Liver (tissue), 10 donors: ENCODE measurements at places on chromosomes 6 and 20.

- DNase-seq: no peak
Measured at GRCh38 chr6:6057442-6058053, 50.8 kb upstream of the NRN1 start.

GRCh38 chr6:37980222-37980595, 160.7 kb downstream of the ZFAND3 start:
- DNase-seq: no peak

GRCh38 chr6:157978021-157978783, 3.5 kb upstream of the SYNJ2 start:
- no peak for DNase-seq

DNA sequence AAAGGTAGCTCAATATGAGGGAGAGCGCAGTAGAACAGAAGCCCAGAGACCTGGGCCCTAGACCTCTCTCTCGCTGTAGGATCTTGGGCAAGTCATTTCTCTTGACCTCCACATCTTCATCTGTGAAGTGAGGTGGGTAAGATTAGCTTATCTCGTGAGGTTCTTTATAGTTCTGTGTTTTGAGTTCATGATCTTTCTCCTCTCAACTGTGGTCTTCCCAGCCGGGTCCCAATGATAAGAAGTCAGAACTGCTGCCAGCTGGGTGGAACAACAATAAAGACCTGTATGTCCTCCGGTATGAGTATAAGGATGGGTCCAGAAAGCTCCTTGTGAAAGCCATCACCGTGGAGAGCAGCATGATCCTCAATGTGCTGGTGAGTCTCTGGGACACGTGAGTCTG, 6.9 kb downstream of the PSMF1 start:
- DNase-seq: no peak

GRCh38 chr20:50450493-50450826, 59.7 kb upstream of the PTPN1 start:
- DNase-seq: no peak

GRCh38 chr6:158743033-158743651, 76.0 kb downstream of the EZR start:
- no peak for DNase-seq

- no peak for DNase-seq
Measured at GRCh38 chr6:167937948-167938911, 59.2 kb upstream of the KIF25 start.

- no peak for DNase-seq
Measured at GRCh38 chr6:105492706-105493673, 90.1 kb upstream of the PREP start.

GRCh38 chr6:12602951-12603672, 113.5 kb upstream of the PHACTR1 start:
- no peak for DNase-seq

DNA sequence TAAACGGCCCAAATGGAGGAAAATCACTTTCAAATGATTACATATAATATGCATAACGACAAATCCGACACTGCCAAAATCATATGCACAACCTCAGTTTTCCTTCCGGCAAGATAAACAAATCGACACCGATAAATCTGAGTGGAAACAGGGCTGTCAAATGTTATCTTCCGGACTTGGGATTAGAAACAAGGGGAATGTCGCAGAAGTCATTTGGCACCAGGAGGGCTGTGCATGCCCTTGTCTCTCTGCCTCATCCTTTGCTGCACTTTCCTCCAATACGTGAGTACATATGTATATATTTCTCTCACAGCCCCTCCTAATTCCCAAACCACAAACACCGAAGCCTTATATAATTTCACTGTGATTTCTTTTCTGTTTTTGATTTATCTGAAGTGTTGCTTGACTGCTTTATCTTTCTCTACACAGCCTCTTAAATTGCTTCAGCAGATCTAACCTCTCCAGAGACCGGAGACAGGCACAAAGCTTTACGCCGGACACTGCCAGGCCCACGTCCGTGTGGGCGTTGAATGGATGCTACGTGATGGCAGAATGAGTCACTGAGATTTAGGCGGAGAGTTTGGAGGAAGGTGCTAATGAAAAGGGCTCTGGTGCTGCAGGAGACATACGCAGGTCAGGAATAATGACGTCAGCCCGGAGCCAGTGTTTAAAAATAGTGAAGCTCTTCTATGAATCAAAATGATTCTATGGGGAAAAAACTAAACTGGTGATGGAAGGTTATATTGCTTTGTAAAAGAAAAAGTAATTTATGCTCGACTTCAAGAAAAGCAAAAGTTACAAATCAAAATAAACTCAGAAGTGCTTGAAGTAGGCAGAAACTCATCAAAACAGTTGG, 21.0 kb upstream of the PRELID3B start:
- no peak for DNase-seq

DNA sequence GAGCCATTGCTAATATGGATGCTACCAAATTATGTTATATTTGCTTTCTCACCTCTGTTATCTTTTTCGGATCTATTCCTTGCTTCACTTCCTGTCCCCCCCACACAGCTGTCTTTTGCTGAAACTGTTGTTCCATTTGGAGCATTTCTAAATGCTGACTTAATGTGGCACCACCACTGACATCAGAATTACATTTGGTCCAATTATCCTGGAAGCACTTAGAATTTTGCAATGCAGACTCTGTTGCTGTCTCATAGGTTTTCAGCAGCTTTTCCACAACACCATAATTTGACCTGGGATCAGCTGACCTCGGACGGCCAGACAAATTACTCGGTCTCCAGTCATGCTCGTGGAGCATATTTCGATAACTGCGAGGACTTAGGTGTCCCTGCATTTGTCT, 12.8 kb downstream of the KIAA0408 start:
- DNase-seq: no peak

DNA sequence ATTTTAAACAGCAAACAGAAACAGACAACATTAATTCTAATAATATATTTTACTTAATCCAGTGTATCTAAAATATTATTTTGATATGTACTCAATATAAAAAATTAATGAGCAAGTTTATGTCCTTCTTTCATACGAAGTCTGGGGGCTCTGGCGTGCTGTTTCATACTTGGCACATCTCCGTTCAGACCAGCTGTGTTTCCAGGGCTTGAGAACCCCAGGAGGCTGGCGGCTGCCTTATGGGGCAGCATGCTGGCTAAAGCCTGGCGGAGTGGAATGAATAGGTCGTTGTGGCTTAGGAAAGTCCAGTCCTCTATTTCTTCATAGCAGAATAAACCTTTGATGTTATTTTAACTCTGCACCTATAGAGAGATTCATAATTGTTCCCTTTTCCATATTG, 43.3 kb downstream of the DUSP22 start:
- DNase-seq: no peak

GRCh38 chr6:103570431-103570830, 1289.3 kb downstream of the HACE1 start:
- no peak for DNase-seq
